ENCODE measurements at places on chromosomes 11 and 22.

GRCh38 chr11:94272738-94273313 lies 31.6 kb upstream of the IZUMO1R start:
- DNase-seq: no peak

GRCh38 chr11:110134110-110134509 lies 40.9 kb downstream of the ZC3H12C start:
- DNase-seq: peak; percentile 82

DNA sequence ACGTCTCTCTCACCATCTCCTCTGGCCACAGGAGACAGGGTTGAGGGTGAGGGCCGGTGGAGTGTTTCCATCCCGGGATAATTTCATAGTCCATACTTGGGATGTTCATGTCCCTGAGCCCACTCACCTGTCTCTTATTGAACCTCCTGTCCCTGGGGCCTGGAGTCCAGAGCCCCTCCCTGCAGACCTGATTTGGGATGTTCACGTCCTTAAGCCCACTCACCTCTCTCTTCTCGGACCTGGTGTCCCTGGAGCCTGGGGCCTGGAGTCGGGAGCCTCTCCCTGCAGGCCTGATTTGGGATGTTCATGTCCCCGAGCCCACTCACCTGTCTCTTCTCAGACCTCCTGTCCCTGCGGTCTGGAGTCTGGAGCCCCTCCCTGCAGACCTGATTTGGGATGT lies 868.2 kb downstream of the BRD1 start:
- no peak for DNase-seq

DNA sequence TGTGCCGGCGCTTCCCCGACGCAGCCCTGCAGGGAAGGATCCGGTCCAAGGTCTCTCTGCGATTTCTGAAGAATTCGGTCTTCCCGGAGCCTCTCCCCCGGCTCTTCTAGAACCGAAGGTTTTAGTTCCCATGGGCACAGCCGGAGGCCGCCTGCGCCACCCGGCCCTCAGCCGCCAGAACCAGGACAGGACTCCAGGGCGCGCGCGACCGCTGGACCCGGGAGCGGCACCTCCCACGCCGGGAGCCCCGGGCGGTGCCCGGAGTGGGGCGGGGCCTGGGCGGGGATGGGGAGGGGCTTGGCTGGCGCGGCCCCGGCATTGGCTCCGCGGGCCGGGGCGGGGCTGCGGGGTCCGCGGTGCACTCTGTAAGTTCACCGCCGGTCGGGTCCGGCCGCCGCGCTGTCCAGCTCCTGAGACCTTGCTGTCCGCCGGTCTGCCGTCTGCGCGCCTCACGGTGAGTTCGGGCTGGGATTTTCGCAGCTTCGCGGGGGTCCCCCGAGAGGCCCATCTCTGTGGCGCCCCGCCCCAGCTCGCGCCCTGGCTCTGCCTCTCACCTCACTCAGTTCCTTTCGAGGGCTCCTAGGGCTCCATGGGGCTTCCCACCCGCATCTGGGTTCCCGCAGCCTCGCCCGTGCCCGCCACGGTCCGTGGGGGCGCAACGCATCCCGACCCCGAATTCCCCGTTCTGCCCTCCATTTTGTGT lies at the start of gene CDC42EP2:
CDC42EP2 (plus strand) TSS at position 366 of the 703 bp plus-strand sequence. CDS start 6,033 bp downstream, outside the sequence.
- peak; percentile 44 for DNase-seq

- no peak for DNase-seq
Observed at GRCh38 chr11:119918347-119918746, 189.3 kb upstream of the NECTIN1 start.

DNA sequence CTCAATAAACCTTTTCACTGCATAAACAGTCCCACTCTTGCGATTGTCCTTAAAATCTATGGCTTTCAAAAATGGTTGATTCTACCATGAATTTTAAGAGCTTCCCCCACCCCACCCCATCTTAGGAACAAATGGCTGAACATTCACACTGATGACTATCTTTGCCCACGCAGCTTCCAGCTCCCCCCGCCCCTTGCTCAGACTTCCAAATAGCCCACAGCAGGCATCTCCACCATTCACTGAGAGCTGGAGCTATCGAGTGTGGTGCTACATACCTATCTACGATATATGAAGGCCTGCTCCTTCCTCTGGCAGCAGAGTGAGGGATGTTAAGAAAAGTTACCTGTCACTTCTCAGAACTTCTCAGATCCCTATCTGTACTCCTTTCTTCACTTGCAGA lies 26.7 kb downstream of the EIF3F start:
- DNase-seq: no peak

DNA sequence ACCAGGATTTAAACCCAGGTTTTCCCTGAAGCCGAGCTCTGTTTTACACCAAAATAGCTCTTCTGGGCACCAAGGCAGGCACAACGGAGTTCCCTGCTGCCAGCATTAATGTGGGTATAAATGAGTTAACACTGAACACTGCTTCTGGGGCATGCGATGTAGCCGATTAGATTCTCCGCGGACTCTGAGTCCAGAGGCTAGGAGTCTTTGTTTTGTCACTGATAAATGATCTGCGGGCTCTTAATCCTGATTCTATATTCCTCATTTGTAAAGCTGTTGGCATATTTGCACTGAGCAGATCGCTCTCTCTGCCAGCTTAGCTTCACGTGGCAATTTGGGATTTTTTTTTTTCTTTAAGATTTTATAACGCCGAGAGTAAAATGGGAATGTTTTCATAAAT lies 16.8 kb upstream of the LDLRAD3 start:
- DNase-seq: no peak

GRCh38 chr11:117634756-117635603 lies 162.0 kb downstream of the DSCAML1 start:
- DNase-seq: no peak

GRCh38 chr11:58186938-58187337 lies 1.9 kb upstream of the OR9Q2 start:
- DNase-seq: no peak

DNA sequence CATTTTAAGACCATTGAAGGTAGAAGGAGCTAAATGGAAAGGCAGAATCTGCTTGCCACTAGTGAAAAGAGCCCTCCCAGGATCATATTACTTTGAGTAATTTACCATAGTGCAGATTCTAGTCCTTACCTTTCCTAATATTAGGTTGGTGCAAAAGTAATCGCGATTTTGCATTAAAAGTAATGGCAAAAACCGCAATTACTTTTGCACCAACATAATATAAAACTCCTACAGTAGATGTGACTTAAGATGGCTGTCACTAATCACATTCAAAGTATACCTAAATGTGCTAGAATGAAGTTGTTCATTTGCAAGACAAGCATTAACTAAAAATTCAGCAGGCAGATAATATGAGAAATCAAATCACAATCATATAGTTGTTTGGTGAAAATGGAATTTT lies 38.1 kb upstream of the ARL14EP start:
- DNase-seq: no peak

DNA sequence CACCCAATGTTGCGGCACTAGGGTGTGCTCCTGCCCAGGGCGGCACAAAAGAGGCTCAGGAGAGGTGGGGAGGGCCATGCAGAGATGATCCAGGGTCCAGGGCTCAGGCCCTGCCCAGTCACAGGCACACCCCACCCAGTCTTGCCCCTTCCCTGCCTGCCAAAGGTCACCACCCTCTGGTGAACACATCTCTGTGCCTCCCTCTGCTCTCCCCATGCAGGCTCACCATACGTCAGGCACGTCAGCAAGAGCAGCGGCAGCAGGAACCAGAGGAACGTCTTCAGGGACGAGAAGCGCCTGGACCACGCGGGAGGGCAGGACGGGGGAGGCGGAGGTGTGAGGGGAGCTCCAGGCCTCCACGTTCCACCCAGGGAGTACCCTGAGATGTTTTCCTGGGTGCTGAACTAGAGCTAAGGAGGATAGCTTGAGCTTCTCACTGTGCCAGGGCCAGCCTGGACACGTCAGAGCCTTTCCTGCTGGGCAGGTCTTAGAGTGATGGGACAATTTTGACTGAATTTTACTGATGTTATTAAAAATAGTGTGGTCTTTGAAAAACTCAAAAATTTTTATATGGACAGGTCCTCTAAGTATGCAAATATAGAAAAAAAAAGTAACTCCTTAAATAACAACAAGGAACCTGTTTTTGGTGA lies 7.2 kb downstream of the SUN2 start:
- DNase-seq: no peak

- DNase-seq: no peak
Observed at GRCh38 chr11:22976146-22976545, 115.9 kb upstream of the CCDC179 start.

- DNase-seq: no peak
Observed at GRCh38 chr11:122048401-122048800, 67.6 kb downstream of the BLID start.

- DNase-seq: no peak
Observed at GRCh38 chr11:125263268-125263790, 98.8 kb downstream of the PKNOX2 start.

DNA sequence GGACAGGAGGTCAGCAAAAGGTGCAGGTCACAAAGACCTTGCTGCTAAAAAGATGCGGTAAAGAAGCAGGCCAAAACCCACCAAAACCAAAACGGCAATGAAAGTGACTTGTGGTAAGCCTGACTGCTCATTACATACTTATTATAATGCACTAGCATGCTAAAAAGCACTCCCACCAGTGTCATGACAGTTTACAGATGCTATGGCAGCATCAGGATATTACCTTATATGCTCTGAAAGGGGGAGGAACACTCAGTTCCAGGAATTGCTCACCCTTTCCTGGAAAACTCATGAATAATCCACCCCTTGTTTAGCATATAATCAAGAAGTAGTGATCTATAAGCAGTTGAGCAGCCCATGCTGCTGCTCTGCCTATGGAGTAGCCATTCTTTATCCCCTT lies 45.2 kb upstream of the SLC5A12 start:
- DNase-seq: no peak

DNA sequence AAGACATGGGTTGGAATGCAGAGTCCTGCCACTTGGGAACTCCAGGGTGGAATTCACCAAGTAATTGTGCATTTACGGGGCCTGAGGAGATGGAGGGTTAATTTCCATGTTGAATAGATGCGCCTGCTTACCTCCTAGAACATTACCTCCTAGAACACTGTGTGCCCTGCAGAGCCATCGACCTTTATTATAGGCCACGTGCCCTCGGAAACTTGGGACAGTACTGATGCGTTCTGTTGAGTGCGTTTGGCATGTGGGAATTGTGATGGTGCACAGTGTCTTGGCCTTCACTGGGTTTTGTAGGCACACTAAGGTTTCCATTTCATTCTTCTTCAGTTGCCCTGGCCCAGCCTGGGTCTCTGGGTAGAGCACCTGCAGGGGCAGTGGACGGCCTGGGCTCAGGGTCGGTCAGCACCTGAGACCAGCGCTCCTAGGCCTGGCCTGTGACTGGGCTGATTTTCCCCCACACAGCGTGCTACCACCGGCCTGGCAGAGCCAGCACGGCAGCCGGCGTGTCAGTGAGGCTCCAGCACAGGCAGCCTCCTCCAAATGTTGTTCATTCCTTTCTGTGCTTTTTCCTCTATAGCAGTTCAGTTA lies 12.7 kb downstream of the TRMU start:
- no peak for DNase-seq

- no peak for DNase-seq
Observed at GRCh38 chr11:92406472-92406871, 181.9 kb downstream of the FAT3 start.

GRCh38 chr11:130705670-130706421 lies 210.4 kb downstream of the SNX19 start:
- DNase-seq: no peak

GRCh38 chr11:59953463-59954218 lies 10.2 kb upstream of the OOSP4A start:
- DNase-seq: no peak

GRCh38 chr11:129960216-129961214 lies 42.1 kb downstream of the PRDM10 start:
- no peak for DNase-seq

GRCh38 chr11:72683782-72684200 lies 9.6 kb upstream of the PDE2A start:
- DNase-seq: peak; percentile 44

- no peak for DNase-seq
Observed at GRCh38 chr11:100232006-100232405, 455.1 kb upstream of the ARHGAP42 start.

DNA sequence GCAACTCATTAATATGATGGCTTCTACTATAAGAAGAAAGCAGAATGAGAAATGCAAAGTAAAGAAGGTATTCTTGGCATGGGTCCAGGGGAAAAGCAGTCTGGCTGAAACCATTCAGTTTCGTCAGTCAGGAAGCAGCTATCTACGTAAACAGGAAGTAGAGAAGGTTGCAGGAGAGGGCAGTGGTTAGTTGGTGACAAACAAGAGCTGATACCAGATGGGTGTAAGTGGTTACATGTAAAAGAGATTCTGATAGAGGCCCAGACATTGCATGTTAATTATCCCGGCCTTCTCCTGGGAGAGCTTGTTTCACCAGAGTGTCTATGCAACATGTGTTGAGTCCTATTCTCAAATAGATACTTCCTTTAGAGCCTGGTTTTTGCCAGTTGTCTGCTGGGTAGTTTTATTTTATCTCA lies 58.4 kb upstream of the PSMA1 start:
- DNase-seq: peak; percentile 8

GRCh38 chr11:73342633-73343032 lies 33.6 kb upstream of the RELT start:
- no peak for DNase-seq

GRCh38 chr11:73314117-73314961 lies 6.3 kb downstream of the ARHGEF17 start:
- no peak for DNase-seq

DNA sequence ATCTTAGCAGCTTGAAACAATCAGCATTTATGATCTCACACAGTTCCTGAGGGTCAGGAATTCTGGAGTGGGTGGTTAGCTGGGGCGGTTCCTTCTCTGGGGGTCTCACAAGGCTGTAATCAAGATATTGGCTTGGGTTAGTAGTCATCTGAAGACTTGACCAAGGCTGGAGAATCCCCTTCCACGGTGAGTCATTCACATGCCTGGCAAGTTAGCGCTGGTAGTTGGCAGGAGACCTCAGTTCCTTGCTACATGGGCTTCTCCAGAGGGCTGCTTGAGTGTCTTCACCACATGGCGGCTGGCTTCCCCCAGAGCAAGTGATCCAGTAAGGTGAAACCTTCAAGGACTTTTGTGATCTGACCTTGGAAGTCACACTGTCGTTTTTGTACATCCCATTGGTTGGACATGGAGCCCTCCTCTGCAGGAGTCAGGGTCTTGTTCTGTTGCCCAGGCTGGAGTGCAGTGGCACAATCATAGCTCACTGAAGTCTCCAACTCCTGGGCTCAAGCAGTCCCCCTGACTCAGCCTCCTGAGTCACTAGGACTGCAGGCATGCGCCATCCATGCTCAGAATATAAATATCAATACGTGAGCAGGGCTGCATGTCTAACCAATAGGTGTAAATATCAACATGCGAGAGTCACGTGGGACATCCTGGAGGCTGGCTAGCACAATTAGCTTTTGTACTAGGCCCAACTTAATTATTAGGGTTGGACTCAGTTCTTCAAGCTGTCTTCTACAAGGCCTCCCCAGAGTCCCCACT lies 7.2 kb upstream of the NIPSNAP1 start:
- no peak for DNase-seq

- DNase-seq: no peak
Observed at GRCh38 chr11:6356503-6357055, 33.7 kb upstream of the SMPD1 start.

DNA sequence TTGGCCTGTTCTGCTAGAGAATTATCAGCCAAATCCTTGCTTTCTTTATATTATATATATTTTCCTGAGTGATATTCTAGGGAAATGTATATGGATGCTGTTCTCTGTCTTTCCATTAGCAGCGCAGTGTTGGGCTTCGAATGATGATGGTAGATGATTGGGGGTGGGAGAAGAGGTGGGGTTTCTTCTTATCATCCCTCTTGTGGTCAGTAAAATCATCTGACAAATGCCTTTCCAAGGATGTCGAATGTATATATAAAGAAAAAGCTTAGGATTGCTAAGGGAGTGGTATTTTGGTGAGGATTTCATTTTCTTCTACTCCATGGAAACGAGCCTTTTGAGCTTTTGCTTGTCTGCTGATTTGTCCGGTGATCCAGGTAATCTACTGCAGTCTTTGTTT lies 48.9 kb downstream of the ARHGEF12 start:
- no peak for DNase-seq
